ENCODE measurements at places on chromosomes 3 and 15.

DNA sequence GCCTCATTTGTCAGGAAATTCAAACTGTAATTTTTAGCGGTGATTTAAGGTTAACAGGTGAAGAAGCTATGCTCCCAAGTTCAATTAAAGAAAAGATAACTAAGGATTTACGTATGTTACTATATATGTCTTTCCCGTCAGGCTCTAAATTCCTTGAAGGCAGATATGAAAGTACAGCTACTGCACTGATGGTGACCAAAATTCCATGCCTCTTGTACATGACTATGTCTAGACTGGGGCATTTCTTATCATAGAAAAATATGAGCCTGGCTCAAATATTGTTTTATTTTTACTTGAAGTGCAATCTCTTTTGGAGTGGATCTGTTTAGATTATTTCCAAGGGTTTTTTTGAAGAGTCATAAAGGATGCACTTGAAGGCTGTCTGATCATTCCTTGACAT is 647.1 kb upstream of the KCNMB2 start:
- no peak for DNase-seq

DNA sequence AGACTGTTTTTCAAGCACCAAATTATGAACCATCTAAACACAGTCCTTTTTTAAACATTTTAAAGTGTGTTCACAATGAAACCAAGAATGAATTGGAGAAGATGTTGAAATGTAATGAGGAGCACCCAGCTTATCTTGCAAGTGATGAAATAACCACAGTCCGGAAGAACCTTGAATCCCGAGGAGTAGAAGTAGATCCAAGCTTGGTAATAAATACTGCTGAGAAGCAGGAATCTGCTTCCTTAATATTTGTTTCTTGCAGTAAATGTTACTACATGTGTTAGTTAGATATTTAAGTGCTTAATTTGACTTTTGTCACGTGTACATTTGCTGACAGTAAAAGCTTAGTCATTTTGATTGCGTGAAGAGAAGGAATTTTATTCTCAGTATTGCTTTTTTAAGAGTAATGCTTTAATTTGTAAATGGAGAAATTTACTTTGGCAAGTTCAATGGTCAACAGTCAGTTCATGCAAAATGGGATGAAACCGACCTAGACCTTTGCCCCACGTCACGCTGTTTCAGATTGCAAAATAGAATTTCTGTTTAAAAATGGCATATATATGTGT is 69.8 kb downstream of the OPA1 start:
- no peak for DNase-seq

DNA sequence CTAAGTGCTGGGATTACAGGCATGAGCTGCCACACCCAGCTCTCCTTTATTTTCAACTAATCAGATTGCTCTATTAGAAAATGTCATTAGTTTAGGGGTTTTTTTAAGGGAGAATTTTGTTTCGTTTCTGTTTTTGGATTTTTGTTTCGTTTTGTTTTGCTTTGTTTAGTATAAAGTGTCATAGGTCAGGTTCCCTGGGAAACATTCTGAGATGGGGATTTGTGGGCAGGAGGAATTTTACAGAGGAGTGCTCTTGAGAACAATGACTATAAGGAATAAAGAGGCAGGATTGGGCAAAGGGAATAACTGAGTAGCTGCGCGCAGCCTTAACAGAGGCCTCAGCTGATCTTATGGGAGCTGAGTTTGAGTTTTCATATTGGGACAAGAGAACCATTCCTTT is 86.8 kb upstream of the NR2F2 start:
- no peak for DNase-seq

DNA sequence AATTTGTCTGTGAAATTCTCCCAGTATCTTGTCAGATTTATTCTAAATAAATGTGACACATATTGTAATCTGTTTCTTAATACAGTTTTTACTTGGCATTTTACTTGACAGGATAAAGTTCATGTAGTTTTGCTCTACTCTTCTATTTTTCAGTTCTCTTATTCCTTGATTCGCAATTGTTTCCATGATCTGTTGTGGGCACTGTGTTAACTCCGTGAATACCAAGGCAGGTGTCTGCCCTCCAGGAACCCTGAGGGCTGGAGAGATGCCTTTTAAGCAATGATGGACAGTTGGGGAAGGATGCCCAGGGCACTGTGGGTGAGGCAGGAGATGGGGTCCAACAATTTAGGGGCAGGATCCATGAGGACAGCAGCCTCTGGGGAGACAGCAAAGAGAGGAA is 3.1 kb downstream of the CLDN11 start:
- no peak for DNase-seq

DNA sequence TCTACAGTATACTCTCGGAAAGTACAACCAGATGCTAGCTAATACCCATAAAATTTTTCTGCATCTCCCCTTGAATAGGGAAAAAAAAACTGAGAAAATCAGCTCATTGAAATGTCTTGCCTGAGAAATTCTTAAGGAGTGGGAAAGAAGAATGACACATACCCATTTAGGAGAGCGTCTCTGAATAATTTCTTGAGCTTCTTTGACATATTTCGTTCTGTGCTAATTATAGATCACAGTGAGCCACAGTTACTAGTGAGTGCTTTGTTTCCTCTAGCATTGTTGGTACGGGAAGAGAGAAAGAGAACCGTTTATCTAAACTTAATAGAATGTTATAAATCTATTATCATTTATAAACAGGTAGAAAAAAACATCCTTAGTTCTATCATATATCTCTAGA is 588.4 kb downstream of the UNC13C start:
- DNase-seq: no peak

DNA sequence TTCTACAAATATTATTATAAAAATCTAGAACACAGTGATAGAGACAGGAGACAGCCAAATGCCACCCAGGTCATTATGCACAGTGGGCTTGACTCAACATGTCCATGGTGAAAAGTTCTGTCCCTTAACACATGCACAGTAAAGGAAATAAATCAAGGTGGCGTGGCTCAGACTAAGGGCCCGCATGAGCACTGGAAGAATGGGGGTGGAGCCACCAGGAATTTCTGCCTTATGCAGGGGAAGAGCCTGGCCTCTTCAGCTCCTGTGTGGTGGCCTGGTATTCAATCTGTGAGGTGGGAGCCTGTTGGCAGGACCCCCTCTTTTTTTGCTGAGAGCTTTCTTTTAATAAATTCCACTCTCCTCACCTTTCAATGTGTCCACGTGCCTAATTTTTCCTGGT is 17.2 kb upstream of the SPG21 start:
- no peak for DNase-seq

- DNase-seq: no peak
These were observed 340.8 kb downstream of the LRRC3B start for GRCh38 chr3:26963361-26963743.

DNA sequence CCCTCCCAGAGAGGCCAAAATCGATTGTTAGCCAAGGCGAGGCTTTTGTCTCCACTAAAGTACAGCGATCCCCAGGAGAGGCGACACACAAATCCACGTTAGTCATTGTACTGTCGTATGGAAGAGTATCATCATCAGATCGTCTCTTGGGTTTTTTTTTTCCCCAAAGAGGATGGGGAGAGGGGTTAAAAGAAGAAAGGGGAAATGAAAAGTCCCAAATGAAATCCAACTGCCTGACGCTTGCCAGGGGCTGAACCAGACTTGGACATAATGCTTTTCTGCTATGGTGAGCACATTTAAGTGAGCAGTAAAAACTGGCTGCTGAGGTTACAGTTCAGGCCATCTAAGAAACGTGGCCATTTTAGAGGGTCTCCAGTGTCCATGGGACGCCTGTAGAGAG is 37.9 kb upstream of the CTSH start:
- no peak for DNase-seq
